ENCODE measurements at places on chromosomes 11 and 22.

DNA sequence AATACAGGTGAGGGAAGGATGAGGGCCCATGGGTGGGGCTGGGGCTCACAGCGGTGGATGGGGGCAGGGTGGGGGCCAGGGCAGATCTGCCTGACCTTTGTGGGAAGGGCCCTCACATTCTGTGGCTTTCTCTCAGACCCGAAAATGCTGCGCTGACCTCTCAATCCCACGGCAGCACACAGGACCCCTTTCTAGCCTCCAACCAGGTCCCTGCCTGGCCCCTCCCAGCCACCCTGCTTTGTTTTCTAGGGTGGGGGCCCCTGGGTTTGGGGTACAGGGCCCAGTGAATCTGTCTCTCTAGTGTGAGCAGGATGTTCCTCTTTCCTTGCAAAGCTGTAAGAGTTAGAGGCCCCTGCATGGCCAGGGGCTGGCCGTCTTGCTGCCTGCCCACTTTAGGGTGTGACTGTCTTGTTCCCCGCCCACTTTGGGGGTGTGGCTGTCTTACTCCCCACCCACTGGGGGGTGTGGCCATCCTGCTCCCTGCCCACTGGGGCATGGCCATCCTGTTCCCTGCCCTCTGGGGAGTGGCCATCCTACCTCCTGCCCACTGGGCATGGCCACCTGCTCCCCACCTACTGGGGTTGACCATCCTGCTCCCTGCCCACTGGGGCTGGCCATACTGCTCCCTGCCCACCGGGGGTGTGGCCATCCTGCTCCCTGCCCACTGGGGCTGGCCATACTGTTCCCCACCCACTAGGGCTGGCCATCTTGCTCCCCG, 11.5 kb downstream of the PARVG start:
- no peak for DNase-seq

- no peak for DNase-seq
Observed at GRCh38 chr11:17865765-17866428, 131.3 kb downstream of the KCNC1 start.

GRCh38 chr11:75328426-75329277, 22.8 kb downstream of the ARRB1 start:
- peak; percentile 53 for DNase-seq

GRCh38 chr22:20024225-20024624, 3.3 kb downstream of the TANGO2 start:
- DNase-seq: no peak

- DNase-seq: no peak
Observed at GRCh38 chr22:38757464-38757757, 1.6 kb upstream of the SUN2 start.

DNA sequence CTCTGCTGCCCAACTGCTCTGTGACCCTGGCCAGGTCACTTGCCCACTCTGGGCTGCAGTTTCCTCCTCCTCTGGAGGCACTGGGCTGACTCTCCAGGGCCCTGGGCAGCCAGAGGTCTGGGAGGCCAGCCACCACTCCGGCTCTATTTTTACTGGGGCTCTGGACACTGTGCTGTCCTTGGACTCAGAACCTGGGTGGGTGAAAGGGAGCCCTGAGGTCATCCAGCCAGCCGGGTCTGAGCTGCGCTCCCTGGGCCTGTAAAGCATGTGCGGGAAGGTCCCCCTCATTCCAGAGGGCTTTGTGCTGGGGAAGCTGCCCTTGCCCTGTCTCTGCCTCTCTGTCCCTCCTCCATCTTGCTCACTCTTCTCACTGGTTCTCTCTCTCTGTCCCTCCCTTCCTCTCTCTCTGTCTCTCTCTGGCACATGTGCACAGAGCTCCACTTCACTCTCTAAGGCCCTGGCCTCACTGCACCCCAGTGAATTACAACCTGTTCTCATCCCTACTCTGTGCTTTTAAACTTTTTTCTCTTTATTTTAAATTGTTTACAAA, 24.6 kb downstream of the MB start:
- DNase-seq: no peak

DNA sequence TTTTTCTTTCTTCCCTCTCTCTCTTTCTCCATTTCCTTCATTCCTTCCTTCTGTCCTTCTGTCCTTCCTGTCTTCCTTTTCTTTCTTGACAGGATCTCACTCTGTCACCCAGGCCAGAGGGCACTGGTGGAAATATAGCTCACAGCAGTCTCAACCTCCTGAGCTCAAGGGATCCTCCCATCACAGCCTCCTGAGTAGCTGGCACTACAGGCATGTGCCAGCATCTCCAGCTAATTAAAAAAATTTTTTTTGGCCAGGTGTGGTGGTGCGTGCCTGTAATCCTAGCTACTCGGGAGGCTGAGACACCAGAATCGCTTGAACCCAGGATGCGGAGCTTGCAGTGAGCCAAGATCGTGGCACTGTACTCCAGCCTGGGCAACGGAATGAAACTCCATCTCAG, 4.8 kb upstream of the DUSP8 start:
- no peak for DNase-seq

DNA sequence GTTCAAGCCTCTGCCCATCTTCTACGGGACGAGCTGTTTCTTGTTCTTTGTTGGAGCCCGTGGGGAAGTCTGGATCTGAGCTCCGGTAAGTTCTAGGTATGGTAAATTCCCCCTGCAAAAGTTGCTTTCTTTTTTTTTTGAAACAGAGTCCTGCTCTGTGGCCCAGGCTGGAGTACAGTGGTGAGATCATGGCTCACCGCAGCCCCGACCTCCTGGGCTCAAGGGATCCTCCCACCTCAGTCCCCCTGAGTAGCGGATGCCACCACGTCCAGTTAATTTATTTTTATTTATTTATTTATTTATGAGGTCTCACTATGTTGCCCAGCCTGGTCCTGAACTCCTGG, 35.5 kb upstream of the MOB2 start:
- no peak for DNase-seq

GRCh38 chr11:2999464-2999998, 7.4 kb upstream of the NAP1L4 start:
- no peak for DNase-seq

- no peak for DNase-seq
Observed at GRCh38 chr22:26246552-26246951, 77.3 kb downstream of the SEZ6L start.

- no peak for DNase-seq
Observed at GRCh38 chr11:78572394-78572793, 2.3 kb downstream of the NARS2 start.

GRCh38 chr11:133918608-133919260, 38.0 kb downstream of the IGSF9B start:
- no peak for DNase-seq

DNA sequence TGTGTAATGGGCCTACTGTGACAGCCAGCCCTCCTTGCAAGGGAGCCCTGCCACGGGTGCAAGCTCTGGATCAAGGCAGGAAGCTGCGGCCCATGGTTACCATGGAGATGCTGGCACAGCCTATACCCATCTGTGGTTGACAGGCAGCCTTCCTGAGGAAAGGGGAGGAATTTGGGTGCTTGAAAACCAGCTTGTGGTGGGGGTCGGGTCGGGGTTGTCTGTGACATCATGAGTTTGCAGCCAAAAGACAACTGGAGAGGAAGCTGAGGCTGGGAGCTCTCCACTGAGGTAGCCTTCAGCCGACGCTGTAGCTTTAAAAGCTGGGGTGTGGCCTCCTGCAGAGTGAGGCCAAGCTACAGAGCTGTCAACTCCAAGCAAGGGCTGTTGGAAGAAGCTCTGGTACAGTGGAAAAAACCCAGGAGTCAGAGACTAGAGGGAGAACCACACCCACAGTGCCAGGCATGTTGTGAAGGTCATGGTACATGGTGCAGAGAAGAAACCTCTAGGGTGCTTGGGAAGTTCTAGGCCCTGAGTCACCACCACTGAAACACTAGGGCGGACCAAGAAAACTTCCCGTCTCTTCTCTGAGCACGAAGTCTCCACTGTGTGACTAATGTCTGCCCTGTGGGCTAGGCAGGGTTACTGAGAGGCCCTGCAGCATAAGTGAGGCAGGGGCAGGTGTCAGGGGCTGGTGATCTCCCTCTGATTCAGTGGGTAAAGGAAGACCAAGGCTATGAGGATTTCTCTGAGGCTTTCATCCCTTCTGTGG, 10.8 kb upstream of the LDHA start:
- peak; percentile 84 for DNase-seq

GRCh38 chr11:132114185-132114584, 743.8 kb downstream of the NTM start:
- no peak for DNase-seq

- no peak for DNase-seq
Observed at GRCh38 chr11:95897731-95898130, 26.2 kb downstream of the MTMR2 start.

DNA sequence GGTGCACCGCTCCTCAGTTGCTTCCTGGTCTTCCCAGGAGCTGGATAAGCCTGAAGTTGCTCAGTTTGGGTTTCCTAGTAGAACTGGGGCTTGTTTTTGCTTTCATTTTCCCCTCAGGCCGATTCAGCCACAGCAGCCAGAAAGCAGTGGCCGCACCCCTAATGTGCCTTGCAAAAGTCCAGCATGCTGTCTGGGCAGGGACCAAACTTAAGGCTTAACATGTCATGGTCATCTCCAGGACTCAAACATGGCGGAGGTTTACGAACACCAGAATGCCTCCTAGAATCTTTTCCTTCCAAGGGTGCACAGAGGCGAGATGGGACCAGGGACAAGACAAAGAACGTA, 2.5 kb downstream of the GNG3 start:
- no peak for DNase-seq

- no peak for DNase-seq
Observed at GRCh38 chr11:88398372-88398771, 60.8 kb upstream of the CTSC start.

DNA sequence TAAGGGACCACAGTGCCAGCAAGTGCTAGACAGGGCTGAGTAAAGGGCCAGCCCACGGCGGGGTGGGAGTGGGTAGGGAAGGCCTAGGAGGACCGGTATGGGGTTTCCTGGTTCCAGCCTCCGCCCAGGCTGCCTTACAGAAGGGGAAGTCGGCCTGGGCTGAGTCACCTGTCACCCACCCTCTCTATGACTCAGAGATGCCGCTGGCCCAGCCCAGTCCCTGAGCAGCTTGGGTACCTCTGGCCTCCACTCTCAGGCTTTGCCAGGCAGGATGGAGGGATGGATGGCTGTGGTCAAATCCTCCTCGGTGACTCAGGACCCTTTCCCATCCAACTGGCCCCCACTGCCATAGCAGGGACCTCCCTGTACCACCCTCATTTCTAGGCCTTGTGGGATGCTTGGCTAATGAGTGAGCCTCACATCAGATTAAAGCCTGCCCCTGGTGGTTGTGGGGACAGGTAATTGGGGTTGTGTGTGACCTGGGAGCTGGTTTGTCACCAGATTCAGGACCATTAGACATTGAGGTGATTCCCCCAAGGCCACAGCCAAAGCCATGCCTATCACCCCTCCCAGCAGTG, 13.9 kb downstream of the SLC35E4 start:
- no peak for DNase-seq

DNA sequence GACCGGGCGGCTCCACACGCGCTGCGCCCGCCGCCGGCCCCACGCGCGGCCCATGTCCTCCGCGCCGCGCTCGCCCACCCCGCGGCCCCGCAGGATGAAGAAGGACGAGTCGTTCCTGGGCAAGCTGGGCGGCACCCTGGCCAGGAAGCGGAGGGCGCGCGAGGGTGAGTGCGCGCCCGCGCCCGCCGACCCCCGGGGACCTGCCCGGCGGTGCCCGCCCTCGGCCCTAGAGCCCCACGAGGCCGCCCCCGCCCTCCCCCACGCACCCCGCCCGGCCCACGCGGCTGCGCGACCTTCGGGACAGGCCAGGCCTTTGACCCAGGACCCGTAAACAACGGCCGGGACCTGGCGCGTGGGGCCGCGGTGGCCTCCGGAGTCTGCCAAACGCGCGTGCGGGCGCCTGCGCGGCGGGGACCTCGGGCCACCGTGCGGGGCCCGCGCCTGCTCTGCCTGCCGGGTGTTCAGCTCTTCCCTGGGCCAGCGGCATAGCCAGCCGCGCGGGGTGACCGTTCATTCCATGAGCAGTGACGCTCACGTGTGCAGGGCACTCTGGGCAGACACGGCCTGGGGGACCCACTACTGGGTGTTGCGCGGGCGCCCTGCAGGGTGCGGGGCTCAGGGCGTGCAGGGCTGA, at the start of gene PARVB:
Gene PARVB (plus strand): TSS at position 15 of the 634 bp plus-strand sequence. CDS start 38 bp downstream, at position 53.
- DNase-seq: no peak
